Lung (tissue), 17 donors: ENCODE measurements at places on chromosomes 5 and 9. TPM values are rescaled to one million over a fixed set of nuclear protein-coding genes. Genes with fewer than 3 reads are reported as not detected.

NCBP1 gene
- polyA plus RNA-seq, result 12.3 TPM

- no peak for DNase-seq
- no peak overlapping the region for H3K27ac ChIP-seq
- H3K4me1 ChIP-seq, result no peaks in the 10 kb centered on the region
- H3K4me3 ChIP-seq, result no peak overlapping the region
These were observed 56.8 kb upstream of the CPEB4 start for GRCh38 chr5:173831196-173831914.

- DNase-seq, result no peak
- no peaks in the 10 kb centered on the region for H3K36me3 ChIP-seq
- H3K4me1 ChIP-seq, result no peaks in the 10 kb centered on the region
- no peaks in the 10 kb centered on the region for H3K27me3 ChIP-seq
- no peak overlapping the region for H3K27ac ChIP-seq
- H3K4me3 ChIP-seq, result no peak overlapping the region
These were observed 140.9 kb upstream of the SPEF2 start for GRCh38 chr5:35476797-35477196.

SLC22A5 gene
- 4.6 TPM for polyA plus RNA-seq

SLC46A2 gene
- 11.6 TPM for polyA plus RNA-seq

TUBB4B gene
- 326 TPM for polyA plus RNA-seq

- DNase-seq, result peak; percentile 93
- no peak overlapping the region for H3K4me3 ChIP-seq
- peak overlapping the region; percentile 88 for H3K27ac ChIP-seq
- H3K27me3 ChIP-seq, result no peaks in the 10 kb centered on the region
- H3K36me3 ChIP-seq, result peaks cover 10% of the 10 kb centered on the region
These were observed 110.4 kb downstream of the NFIB start for GRCh38 chr9:14203356-14204056.

ADRB2 gene
- polyA plus RNA-seq, result 11.0 TPM

FOXD4L4 gene
- 0.08 TPM for polyA plus RNA-seq

PPP3R2 gene
- not detected for polyA plus RNA-seq

HNRNPA0 gene
- polyA plus RNA-seq, result 28.2 TPM

RABL6 gene
- polyA plus RNA-seq, result 53.7 TPM

DNA sequence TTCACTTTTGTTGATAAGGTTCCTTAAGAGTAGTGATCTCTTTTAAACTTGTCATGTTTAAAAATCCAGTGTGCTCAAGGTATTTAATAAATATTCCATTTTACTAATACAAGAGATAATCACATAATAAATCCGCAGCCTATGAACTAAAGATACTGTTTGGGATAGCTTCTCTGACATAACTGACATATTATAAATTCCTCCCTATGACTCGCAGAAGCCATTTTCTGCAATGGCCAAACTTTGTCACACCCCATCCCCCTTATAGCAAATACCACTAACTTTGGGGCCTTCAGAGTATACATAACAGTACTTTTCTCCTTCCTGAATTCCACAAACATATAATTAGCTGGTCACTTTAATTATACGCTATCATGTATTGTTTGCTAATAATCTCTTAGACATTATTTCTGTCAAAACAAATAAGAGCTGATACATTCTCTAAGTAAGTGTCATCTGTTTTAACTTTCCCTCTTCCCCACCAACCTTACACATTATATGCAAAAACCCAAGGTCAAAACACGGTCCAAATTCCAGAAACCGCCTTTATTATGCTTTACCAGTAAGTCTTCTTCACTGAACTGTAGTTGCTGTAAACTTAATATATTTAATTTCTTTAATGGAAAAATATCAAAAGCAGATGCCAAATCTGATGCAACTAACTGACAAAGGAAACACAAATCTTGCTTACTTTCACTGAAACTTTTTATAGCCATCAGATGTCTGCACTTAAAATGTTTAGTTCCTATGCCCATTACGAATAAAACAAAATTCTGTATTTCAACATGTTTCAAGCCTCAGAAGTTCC, 971 bp downstream of the TMEM267 start:
- peak; percentile 40 for DNase-seq
- peaks cover 6% of the 10 kb centered on the region for H3K4me1 ChIP-seq
- H3K27ac ChIP-seq, result peak overlapping the region; percentile 100
- no peaks in the 10 kb centered on the region for H3K27me3 ChIP-seq
- H3K4me3 ChIP-seq, result peak overlapping the region; percentile 90

DNA sequence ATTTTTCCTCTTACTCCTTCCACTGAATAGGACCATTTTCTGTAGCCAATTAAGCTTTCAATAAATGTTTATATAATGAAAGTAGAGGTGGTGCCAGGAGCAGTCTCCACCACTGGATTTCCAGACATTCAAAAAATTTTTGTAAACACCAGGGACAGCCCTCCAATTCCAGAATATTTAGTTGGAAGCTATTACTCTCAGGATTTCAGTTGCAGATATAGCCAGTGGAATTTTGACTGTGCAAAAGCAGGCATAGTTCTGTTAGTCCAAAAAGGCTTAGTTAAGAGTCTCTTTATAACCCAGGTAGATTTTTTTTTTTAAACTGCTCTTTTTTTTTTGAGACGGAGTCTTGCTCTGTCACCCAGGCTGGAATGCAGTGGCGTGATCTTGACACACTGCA, 138.1 kb upstream of the DMRT1 start:
- H3K4me1 ChIP-seq, result peaks cover 8% of the 10 kb centered on the region
- peak overlapping the region; percentile 46 for H3K27ac ChIP-seq
- DNase-seq, result no peak
- H3K27me3 ChIP-seq, result no peaks in the 10 kb centered on the region
- H3K36me3 ChIP-seq, result no peaks in the 10 kb centered on the region

SIL1 gene
- 109 TPM for polyA plus RNA-seq

DNA sequence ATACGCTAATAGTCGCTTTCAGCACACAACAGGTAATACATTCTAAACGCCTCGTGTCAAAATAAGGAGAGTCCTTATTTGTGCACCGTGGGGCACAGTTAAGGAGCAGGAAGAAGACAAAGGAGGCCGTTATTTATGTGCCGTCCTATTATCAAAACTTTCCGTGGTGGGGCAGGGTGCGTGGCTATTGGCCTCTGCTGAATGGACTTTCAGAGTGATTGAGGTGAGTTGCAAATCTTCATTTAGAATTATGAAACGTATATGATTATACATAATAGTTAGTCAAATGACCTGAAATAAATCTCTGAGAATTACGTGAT, 833 bp downstream of the C5orf24 start:
- peak; percentile 35 for DNase-seq
- peaks cover 9% of the 10 kb centered on the region for H3K4me1 ChIP-seq

- no peak overlapping the region for H3K27ac ChIP-seq
- no peak for DNase-seq
- H3K27me3 ChIP-seq, result no peaks in the 10 kb centered on the region
- H3K36me3 ChIP-seq, result peaks cover 10% of the 10 kb centered on the region
These were observed 11.4 kb upstream of the ZDHHC12 start for GRCh38 chr9:128735373-128735772.
